Vagina (tissue), 2 donors: ENCODE measurements at places on chromosomes 13 and 19.

DNA sequence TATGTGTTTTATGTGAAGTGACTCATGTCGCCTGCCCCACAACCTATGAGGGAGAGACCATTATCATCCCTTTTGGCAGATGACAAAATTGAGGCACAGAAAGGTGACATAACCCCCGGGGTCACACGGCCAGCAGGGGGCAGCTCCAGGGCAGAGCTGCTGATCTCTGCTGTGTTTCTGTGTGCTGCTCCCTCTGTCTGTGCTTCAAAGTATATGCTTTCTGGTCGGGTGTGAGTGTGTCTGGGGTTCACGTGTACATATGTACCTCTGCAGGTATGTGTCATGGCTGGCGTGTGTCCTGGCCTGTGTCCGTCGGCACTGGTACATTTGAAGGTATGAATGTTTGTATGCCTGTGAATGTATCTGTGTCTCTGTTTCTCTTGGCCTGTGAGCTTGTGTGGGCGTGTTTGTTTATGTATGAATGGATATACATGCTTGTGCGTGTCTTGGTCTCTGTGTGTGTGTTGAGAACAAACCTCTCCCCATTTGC is 7.1 kb downstream of the LIPE start:
- DNase-seq, result no peak

DNA sequence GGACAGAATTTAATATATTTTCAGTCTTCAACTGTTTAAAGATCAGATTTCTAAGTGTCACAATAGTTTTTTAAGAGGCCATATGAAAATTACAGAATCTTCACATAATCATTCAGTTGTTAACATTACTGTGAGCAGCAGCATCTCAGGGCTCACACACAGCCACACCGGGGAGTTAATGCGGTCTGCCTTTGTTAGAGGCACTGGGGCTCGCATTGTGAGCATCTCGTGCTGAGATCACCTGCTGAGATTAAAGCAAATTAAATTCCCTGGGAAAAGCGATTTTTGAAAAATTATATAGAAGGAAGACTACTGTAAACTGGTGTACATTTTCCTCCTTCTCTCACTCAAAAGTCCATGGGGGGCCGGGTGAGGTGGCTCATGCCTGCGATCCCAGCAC is 16.6 kb downstream of the GPR12 start:
- no peak for DNase-seq

DNA sequence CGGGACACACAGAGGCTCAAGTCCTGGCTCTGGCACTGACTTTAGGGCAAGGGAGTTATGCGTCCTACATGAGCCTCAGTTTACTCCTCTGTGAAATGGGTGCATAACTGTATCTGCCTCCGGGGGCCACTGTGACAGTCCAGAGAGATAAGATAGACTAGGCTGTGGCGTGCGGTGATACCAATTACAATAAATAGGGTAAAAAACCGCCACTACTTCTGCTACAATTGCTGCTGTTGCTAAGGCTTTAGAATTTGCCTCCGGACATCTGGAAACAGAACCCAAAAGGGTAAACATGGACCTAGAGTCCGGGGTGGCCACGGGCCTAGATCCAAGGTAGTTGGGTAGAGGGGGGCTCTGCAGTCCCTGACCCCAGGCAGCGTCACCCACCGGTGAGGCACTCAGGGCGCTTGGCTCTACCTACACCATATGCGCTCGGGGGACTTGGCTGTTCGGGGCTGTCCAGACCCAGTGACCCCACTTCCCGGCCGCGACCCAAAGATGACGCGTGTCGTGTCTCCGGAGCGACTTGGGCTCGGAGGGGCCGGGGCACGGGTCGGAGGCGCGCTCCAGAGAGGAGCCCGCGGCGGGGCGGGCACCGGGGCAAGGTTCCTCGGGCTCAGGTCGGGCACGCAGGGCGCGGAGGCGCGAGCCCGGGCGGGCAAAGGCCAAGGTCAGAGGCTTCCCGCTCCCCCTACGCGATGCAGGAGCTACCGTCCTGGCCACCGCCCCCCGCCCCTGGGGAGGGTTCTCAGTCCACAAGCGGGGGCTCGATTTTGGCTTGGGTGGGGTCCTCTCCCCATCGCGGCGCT is 1.1 kb downstream of the INSR start:
- no peak for DNase-seq

GRCh38 chr13:105343134-105343806 is 1192.2 kb downstream of the EFNB2 start:
- no peak for DNase-seq

- no peak for DNase-seq
These were observed 30.0 kb downstream of the HS6ST3 start for GRCh38 chr13:96119921-96120320.

DNA sequence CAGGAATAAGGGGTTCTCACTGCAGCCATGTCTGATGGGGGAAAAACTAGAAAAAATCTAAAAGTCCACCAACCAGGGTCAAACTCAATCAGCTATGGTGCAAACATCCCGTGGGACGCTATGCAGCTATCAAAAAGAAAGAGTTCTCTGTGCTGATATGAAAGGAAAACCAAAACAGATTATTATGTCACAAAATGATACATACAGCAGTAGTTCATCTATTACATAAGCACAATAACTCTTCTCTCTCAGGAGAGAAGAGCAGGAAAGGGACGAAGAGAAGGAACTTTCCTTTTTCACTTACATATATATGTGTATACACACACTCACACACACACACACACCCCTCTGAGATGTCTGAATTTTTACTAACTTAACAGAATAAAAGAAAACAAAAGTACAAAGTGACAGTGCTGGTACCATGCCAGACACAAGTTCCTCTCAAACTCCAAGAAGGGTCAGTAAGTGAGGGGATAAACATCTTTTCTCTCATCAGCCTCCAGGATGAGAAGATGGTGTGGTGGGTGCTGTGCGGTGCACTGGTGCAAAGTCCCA is 2.9 kb upstream of the FKRP start:
- DNase-seq, result no peak

GRCh38 chr13:50850445-50850844 is 7.0 kb upstream of the DLEU7 start:
- no peak for DNase-seq

- DNase-seq, result no peak
These were observed 2.4 kb downstream of the IRS2 start for GRCh38 chr13:109783815-109784589.

DNA sequence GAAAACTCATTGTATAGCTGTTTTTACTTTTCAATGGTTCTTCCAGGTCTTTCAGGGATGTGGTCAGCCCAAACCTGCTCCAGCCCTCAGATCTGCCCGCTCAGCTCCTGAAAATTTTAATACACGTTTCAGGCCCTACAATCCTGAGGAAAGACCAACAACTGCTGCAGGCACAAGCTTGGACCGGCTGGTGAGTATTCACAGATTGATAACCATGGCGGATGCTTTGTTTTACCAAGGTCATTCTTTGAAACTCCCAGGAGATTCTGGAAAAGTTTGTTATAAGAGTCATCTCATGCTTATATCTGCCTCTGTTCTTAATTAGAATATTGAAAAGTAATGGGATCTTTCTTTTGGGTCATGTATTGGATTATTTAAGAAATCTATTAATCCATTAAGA is 173.5 kb downstream of the DCT start:
- no peak for DNase-seq

- DNase-seq, result no peak
These were observed 999 bp upstream of the TNFAIP8L1 start for GRCh38 chr19:4638317-4638716.
